ENCODE measurements at places on chromosomes 2 and 18.

DNA sequence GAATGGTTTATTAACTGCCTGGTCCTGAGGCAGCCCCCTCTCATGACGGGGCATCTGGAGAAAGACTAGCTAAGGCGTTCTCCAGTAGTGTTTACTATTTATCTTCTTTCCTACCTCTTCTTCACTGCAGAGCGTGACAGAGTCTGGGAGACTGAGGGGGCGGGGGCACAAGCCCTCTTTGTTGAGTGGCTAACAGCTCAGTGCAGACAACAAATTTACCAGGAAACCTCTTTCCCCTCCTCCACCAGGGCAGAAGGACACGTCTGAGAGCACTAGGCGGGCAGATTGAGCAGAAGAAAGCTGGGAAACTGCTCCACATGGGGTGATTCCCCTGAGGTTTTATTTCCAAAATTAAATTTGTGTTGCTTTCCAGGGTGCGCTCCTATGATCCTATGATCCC, 322.1 kb downstream of the CNTNAP5 start:
- DNase-seq = no peak

DNA sequence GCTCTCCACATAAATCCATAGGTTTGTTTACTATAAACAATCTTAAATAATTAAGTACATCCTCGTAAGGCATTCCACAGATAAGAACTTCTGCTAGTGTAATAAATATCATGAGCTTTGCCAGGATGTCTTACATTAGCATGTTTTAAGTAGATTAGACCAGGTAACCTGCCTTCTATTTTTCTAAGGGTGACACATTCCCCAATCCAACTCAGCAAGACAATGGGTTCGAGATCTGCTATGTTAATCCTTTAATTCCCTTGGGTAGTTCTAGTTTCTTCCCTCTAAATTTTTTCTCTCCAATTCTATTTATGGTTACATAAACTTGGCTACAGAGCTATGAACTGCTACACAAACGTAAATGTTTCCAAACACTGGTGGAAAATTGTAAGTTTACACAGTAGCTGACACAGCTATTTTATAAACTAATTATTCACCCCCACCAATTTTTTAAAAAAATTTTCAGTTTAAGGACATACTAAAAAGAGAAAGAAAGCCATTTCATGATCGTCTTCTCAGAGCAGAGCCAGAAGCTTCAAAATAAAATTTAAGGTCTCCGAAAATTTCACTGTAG, 386.5 kb upstream of the SLC39A10 start:
- no peak for DNase-seq

DNA sequence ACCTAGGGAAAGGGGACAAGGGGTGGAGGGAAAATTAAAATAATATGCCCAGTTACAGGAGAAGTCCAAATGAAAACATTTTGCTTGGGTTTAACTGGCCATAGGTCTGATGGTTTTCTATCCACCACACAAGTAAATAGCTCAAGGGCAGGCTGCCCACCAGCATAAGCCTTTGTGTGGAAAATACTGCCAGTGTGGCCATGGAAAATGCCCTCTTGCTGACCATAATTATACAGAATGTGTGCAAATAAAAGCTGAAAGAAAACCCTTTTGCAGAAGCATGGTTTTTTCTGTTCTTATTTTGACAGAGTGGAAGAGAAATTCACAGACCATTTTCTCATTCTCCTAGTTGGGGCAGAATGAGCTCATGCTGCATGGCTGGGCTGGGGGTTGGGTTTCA, 111.3 kb upstream of the SIX2 start:
- DNase-seq = no peak

- no peak for DNase-seq
These were observed 10.8 kb downstream of the NCOA1 start for GRCh38 chr2:24501813-24502212.

- DNase-seq = no peak
These were observed 34.5 kb upstream of the GRB14 start for GRCh38 chr2:164655750-164656149.

GRCh38 chr2:133316557-133316956, 251.7 kb downstream of the NCKAP5 start:
- no peak for DNase-seq

DNA sequence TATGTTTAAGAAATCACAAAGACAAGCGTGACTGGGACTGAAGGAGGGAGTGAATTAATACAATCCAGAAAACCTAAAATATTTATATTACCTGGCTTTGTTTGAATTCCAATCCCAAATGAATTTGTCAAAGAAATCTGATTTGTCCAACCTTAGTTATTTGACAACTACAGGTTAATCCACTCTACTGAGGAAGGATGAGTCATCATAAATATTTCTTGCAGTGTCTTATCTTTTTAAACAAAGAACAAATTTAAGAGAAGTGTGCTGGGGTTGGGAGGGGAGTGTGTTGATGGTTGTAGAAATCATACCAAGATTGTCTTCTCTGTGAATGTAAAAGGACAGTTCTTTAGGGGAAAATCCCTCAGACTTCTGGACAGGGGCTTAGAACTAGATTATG, 1106.3 kb upstream of the SLC39A10 start:
- no peak for DNase-seq

All from NCI-H187 (cell line).